Muscle of leg (tissue), 16 donors: ENCODE measurements at places on chromosomes 7 and 10. TPM values are rescaled to one million over a fixed set of nuclear protein-coding genes. Genes with fewer than 3 reads are reported as not detected.

DNA sequence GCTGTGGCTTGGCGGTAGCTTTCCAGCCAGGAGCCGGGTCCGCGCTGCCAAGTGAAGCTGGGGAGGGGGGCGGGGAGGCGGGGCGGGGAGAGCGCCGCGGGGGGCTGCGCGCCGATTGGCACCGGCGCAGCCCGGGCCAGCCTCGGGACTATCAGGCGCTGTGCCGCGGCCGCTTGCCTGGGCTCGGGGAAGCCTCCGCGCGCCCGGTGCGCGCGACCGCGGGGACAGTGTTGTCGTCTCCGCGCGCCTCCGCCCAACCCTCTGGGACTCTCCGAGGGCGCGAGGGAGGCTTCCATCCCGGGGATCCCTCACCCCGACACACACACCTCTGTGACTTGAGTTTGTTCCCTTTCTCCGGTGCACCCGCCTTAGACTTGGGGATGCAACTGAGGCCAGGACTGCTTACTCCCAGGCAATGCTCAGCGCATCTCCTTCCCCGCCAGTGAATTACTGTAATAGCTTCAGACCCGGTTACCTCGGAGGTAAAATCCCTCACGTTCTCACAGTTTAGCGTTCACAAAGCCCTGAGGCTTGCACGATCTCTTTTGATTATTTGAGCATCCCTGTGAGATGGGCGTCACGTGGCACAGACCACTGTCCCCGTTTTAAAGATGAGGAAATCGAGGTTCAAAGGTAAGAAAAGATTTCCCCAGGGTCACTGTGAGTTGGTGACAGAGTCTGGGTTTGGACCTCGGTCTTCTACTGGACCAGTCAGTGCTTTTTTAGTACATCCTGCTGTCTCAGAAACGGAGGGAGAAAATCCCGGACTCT is at the start of gene NKX1-2:
TSS of gene NKX1-2 (minus strand) at position 24 of the 771 bp plus-strand sequence. CDS start 92 bp downstream, outside the sequence.
- peak; percentile 22 for DNase-seq
- H3K4me1 ChIP-seq, result peaks cover 28% of the 10 kb centered on the region
- no peaks in the 10 kb centered on the region for H3K36me3 ChIP-seq
- no peak within 1 kb of the TSS for H3K4me3 ChIP-seq

Gene TCAF2
- 9.4 TPM for total RNA-seq

Gene BMPER
- total RNA-seq, result 6.7 TPM

DNA sequence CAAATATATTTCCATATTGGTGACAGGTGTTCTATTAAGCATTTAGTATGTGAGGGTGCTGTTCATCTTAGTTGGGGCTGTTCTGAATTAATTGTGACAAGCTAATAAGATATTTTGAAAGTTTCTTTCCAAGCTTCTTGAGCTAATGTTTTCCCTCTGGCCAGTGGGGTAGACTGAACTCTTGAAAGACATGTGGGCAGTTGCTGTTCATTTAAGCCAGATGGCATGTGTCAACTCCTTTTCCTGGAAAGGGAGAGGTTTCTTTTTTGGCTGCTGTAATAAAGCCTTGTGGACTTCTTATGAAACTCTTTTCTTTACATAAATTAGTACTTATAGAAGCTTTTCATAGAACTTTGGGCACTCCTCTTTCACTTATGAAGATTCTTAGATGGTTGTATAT is 21.7 kb downstream of the RAB18 start:
- H3K27me3 ChIP-seq, result no peaks in the 10 kb centered on the region
- H3K4me1 ChIP-seq, result peaks cover 4% of the 10 kb centered on the region
- peak; percentile 81 for DNase-seq
- H3K27ac ChIP-seq, result peak overlapping the region; percentile 74
- H3K36me3 ChIP-seq, result no peaks in the 10 kb centered on the region

DNA sequence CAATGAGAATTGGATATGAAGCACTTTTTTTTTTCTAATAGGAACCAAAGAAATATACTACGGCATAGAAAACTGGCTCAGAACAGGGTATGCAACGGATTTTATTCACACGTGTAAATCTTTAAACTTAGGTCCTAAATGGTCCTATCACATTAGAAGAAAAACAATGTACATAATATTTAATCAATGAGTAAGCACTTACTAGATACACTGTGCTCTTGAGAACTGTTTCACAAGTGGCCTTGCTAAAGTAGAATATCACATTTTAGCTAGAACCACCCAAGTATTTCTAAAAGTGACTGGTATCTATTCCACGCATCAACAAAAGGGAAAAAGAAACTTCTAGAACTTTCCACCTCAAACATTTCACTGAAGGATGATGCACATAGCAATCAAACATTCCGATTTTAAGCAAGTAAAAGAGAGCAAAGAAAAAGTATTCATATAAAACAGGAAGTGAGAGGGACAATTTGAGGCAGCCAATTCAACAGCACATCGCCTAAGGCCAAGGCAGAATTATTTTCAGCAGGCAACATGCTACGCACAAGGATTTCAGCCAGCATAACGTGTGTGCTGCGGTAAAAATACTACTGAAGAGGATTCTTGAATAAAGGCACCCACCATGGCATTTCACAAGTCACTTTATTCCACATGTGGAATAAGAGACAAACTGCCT is 55.8 kb downstream of the PARD3 start:
- no peaks in the 10 kb centered on the region for H3K36me3 ChIP-seq
- no peak overlapping the region for H3K4me3 ChIP-seq
- no peaks in the 10 kb centered on the region for H3K27me3 ChIP-seq
- no peak for DNase-seq

GRCh38 chr7:3011211-3011852 is 32.3 kb downstream of the CARD11 start:
- H3K27me3 ChIP-seq, result peaks cover 2% of the 10 kb centered on the region
- no peak overlapping the region for H3K4me3 ChIP-seq
- no peaks in the 10 kb centered on the region for H3K36me3 ChIP-seq
- H3K4me1 ChIP-seq, result no peaks in the 10 kb centered on the region

- H3K4me3 ChIP-seq, result no peak overlapping the region
- DNase-seq, result peak; percentile 80
- peak overlapping the region; percentile 76 for H3K27ac ChIP-seq
- H3K36me3 ChIP-seq, result no peaks in the 10 kb centered on the region
- H3K4me1 ChIP-seq, result peaks cover 5% of the 10 kb centered on the region
- H3K27me3 ChIP-seq, result no peaks in the 10 kb centered on the region
Measured at GRCh38 chr10:69048103-69048502, 39.8 kb upstream of the SRGN start.

GRCh38 chr10:69633673-69634635 is 3.9 kb downstream of the FAM241B start:
- H3K36me3 ChIP-seq, result no peaks in the 10 kb centered on the region
- peaks cover 38% of the 10 kb centered on the region for H3K27me3 ChIP-seq
- DNase-seq, result no peak
- H3K4me1 ChIP-seq, result peaks cover 2% of the 10 kb centered on the region
- no peak overlapping the region for H3K4me3 ChIP-seq

- H3K4me1 ChIP-seq, result no peaks in the 10 kb centered on the region
- H3K36me3 ChIP-seq, result no peaks in the 10 kb centered on the region
- no peak overlapping the region for H3K27ac ChIP-seq
- peak; percentile 51 for DNase-seq
- H3K4me3 ChIP-seq, result no peak overlapping the region
- H3K27me3 ChIP-seq, result no peaks in the 10 kb centered on the region
Measured at GRCh38 chr7:7416031-7416858, 119.4 kb downstream of the COL28A1 start.

Gene ASB10
- 3.1 TPM for total RNA-seq

DNA sequence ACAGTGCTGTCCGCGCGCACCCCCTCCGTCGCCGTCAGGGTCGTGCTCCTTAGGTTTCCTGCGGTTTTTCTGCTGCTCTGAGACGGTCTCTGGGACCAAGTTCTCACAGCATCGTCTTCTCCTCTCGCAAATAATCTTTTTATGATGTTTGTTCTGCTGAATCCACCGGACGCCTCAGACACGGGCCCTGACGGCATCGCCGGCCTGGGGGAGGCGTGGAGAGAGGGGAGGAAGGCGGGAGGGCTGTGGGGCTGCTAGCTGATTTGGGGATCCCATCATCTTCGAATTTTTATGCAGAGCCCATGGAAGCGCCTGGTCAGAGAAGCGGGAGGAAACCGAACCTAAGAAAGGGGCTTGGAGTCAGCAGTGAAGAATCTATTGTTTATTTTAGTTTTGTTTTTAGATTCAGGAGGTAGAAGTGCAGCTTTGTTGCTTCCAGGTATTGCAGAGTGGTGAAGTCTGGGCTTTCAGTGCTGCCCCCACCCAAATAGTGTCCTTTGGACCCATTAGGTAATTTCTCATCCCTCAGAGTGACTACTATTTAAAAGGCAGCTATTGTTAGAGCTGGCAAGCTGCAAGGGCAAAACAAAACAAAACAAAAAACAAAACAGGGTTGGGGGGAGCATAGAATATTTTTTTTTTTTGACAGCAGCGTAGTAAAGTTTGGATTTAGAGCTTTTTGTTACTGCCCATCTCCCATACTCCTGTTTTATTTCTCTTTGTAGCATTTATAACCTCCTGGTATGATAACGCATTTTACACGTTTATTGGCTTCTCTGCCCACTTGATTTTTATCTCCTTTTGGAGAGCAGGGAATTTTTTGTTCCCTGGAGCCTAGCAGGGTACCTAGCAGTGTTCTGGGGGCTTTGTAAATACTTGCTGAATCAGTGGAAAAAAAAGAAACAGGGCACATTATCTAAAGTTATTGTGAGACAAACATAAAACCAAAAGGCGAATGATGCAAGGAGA is 92.6 kb downstream of the SPAG6 start:
- H3K27me3 ChIP-seq, result no peaks in the 10 kb centered on the region
- peak overlapping the region; percentile 86 for H3K4me3 ChIP-seq
- peaks cover 11% of the 10 kb centered on the region for H3K4me1 ChIP-seq
- H3K36me3 ChIP-seq, result no peaks in the 10 kb centered on the region
- peak; percentile 75 for DNase-seq
- peak overlapping the region; percentile 99 for H3K27ac ChIP-seq

- DNase-seq, result no peak
- H3K27me3 ChIP-seq, result no peaks in the 10 kb centered on the region
- no peaks in the 10 kb centered on the region for H3K36me3 ChIP-seq
- no peaks in the 10 kb centered on the region for H3K4me1 ChIP-seq
Measured at GRCh38 chr7:124662937-124663336, 102.7 kb downstream of the GPR37 start.

DNA sequence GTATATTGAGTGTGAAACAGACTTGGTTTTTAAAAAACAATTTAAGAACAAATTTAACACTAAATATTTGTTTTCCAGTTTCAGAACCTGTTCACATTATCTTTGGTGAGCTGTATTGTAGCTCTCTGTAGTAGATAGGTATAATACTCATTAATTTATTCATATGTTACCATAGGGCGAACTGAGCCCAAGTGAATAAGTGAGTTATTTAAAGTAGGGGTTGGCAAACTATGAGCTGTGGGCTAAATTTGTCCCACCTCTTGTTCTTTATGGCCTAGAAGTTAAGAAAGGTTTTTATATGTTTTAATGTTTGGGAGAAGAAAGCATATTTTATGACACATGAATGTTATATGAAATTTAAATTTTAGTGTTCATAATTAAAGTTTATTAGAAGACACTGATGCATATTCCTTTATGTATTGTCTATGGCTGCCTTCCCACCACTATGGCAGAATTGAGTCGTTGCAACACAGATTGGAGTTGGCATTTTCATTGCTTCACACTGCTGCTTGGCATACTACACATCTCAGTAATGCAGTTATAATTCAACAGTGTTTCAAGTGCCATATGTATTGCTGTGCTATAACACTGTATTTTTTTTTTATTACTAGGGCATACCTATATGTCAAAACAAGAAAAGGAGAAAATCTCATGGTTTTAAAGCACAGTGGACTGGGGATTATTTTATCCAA is 146.5 kb downstream of the ADK start:
- no peaks in the 10 kb centered on the region for H3K36me3 ChIP-seq
- no peak for DNase-seq
- H3K27me3 ChIP-seq, result no peaks in the 10 kb centered on the region
- H3K4me3 ChIP-seq, result no peak overlapping the region
- H3K27ac ChIP-seq, result no peak overlapping the region

DNA sequence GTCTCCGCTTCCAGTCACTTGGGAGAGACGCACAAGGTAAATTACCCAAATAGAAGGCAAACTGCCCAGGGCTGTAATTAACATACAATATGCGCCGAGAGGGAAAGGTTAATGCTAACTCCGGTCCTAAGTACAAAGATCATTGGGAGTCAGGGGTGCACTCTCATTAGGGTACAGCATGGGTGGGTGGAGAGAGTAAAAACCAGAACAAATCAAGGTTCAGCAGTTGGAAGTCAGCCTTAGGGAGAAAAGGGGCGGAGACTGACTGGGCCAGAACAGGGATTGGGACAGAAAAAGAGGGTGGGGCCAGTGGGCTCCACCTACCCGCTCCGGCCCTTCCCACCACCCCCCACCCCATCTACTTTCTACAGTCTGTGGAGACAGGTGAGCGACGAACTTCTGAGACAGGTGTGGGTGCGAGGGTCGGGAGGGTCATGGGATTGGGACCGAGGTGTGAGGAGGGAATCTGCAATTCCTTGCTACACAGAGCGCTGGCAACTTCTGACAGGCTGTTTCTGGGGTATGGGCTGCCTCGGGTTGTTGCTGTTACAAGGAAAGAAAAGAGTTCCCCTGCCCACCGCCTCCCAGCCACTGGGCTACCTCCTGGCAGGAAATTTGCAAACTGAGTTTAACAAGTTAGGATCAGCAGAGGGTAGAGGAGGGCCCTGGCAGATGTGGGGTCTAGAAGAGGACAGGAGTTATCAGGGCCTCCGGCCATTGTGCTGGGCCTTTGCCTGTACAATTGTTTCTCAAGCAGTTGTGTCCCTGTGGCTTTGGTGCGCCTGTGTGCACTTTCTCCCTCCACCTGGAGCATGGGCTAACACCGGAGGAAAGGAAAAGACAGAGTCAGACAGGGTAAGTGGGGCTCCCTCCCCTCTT is at the start of gene TMEM139:
TSS of gene TMEM139 (plus strand) at position 368 of the 879 bp plus-strand sequence. CDS start 1,000 bp downstream, outside the sequence.
- peak within 1 kb of the TSS; percentile 51 for H3K27ac ChIP-seq
- H3K36me3 ChIP-seq, result no peaks in the 10 kb centered on the region
- no peak within 1 kb of the TSS for H3K4me3 ChIP-seq
- DNase-seq, result no peak
- peaks cover 35% of the 10 kb centered on the region for H3K4me1 ChIP-seq

GRCh38 chr10:64733980-64734379 is 1212.8 kb downstream of the REEP3 start:
- H3K4me1 ChIP-seq, result no peaks in the 10 kb centered on the region
- no peak overlapping the region for H3K4me3 ChIP-seq
- no peak overlapping the region for H3K27ac ChIP-seq
- no peaks in the 10 kb centered on the region for H3K27me3 ChIP-seq
